ENCODE measurements at places on chromosomes 2 and 18.

DNA sequence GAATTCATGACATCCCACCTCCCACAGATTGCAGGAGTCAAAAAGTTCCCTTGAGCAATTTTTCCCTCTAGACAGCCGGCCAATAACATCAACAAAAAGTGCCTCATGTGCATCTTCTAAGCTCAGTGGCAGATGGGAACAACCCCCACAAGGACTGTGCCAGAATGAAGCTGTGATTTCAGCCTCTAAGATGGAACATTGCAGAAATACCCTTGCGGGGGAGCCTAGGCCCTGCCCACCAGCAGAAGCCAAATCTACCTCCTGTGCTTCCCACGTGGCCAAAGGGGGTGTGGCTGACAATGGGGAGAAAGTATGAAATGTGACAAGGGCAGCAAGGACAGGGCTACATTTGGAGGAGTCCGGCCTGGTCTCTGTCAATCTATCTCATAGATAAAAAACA lies 482.3 kb downstream of the TGIF1 start:
- DNase-seq = no peak

DNA sequence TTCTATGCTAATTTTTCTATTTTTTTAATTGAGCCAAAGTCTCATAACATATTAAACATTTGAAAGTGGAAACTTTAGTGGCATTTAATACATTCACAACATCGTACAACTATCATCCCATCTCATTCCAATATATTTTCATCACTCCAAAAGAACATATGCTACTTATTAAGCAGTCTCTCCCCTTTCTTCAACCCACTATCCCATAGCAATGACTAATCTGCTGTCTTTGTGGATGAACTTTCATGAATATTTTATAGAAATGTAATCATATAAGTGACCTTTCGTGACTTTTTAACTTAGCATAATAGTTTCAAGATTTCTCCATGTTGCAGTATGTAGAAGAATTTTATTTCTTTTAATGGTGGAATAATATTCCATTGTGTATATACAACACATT lies 90.3 kb downstream of the CCDC178 start:
- DNase-seq = no peak

GRCh38 chr2:366706-367105 lies 78.8 kb upstream of the ALKAL2 start:
- no peak for DNase-seq

DNA sequence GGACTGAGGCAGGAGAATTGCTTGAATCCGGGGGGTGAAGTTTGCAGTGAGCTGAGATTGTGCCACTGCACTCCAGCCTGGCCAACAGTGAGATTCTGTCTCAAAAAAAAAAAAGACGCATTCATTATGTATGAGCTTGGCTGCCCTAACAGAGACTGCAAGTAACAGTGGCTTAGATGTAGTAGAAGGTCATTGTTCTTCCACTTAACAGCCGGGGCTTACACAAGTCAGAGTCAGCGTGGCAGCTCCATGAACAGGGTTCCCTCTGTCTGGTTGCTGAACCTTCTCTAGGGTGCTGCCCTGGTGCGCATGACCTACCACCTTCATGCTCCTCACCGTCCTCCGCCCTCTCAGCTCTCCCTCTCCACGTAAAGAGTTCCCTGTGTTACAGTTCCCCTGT lies 49.1 kb upstream of the IGFBP2 start:
- no peak for DNase-seq

- DNase-seq = no peak
Observed at GRCh38 chr2:148501545-148501944, 143.0 kb upstream of the EPC2 start.

- DNase-seq = no peak
Observed at GRCh38 chr2:71795486-71795885, 342.1 kb downstream of the DYSF start.

- no peak for DNase-seq
Observed at GRCh38 chr2:238865744-238866355, 18.0 kb downstream of the TWIST2 start.

DNA sequence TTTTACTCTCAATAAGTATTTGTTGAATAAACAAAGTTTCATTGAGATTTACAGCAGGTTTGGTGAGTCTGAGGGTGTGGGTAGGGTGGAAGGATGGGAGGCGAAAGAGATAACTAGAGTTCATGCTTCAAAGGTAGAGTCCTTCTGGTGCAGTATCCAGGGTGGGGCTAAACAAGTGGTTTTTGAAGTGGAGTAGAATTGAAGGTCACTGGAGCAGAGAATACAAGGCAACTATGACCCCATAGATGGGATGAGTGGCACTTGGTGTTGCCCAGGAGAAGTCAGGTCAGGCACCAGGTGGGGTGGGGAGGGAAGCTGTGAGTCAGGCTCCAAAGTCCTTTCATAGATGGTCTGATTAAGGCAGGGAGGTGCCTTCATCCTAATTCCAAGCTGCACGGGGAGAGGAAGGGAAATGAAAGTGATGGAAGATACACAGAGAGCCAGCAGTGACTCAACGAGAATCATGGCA lies 6.6 kb upstream of the CAB39 start:
- DNase-seq = no peak

DNA sequence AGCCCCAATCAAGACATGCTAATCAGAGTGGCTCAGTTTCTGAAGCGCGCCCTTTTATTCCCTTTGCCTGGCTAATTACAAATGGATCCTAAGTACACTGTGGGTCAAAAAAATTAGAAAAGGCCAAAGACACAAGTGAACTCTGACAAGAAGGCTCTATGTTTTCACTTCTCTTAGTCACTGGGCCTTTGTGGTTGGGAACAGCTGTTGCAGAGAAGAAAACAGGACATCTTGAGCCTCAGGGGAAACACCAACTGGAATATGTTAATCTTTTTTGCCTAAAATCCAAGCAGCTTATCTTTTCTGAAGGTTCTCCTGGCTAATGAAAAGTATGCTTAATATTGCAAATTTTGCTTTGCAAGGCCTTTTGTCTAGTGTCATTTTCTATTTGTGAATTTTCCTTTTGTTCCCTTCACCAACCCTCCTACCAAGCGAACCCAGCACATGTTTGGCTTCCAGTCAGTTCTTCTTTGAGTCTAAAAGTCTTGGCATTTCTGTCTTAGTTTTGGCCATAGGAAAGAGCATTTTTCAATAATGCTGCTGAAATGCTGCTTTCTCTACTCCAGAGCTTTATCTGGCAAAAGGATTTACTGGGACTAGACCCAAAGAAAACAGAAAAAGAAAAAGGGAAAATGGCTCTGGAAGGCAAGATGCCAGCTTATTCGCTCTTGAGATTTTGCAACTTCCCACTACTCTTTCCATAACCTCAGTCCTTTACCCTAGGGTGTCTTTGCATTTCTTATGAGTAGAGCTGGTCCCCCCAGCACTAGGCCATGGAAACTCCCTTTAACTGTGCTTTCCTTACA lies 440.2 kb upstream of the ST6GAL2 start:
- no peak for DNase-seq

GRCh38 chr2:54685263-54685775 lies 38.1 kb upstream of the EML6 start:
- no peak for DNase-seq

- no peak for DNase-seq
Observed at GRCh38 chr18:43776997-43777396, 499.7 kb upstream of the SYT4 start.

- no peak for DNase-seq
Observed at GRCh38 chr2:199591826-199592225, 134.1 kb upstream of the SATB2 start.

- no peak for DNase-seq
Observed at GRCh38 chr18:34543356-34543755, 166.7 kb upstream of the DTNA start.

GRCh38 chr2:20012282-20013125 lies at the start of gene MATN3:
TSS of gene MATN3 (minus strand) at chr2:20012668. CDS start at chr2:20012631, 37 bp downstream.
- DNase-seq = peak; percentile 5

GRCh38 chr18:63317982-63318888 lies 1.3 kb downstream of the BCL2 start:
- DNase-seq = peak; percentile 74

DNA sequence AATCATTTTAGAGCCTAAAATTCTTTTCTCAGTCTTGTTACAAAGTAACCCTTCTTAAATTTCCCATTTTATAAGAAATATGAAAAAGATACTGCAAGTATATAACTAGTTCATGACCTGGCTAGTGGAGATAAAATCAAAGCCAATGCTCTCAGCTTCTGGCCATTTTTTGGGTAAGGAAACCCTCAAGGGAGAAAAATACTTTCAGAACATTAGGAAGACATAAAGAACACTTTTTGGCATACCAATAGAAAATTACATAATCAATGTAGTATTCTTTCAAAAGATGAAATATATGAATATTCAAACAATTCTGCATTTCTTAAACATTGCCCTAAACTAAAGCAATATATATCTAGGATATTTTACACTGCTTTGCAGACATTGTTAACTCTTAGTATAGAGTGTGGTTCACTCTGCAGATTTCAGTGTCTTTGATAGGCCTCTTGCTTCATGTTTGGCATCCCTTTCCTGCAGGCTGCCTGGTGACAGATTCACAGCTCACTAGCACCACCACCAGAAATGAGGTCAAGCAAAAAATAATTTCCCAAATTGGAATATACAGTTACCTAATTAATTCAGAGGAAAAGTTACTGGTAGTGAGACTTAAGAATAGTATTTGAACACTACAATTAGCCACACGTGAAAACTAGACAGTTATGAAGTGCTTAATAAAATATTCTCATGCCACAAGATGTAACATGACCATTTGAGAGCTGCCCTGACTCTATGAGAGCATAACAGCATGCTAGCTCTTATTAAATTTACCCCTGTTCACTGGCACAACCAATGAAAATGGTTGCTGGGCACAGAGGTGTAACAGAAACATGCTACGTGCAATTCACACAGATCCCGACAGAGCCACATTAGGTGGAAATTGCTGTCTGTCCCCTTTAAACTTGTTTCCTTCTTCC lies 36.0 kb downstream of the PAIP2B start:
- no peak for DNase-seq

DNA sequence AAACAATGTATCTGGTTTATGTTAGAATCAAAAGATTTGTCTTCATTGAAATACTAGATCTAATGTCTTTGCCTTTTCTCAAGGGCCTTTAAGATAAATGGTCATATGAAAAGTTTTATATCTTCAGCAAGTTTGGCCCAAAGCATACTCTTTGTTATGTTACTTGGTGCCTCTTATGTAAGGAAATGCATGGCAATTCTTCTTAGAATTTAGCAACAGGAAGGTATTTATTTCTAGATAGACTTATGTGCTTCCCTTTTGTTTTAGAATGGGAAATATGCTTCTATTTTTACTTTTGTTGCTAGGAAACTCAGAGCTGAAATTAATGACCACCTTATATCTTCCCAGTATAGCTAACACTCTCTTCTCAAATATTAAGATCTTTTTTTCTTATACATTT lies 117.4 kb upstream of the DLX2 start:
- no peak for DNase-seq

GRCh38 chr18:64270121-64270520 lies 121.2 kb upstream of the LINC00305 start:
- DNase-seq = no peak

- no peak for DNase-seq
Observed at GRCh38 chr18:33960417-33960816, 264.3 kb downstream of the NOL4 start.

GRCh38 chr18:30683836-30684235 lies 358.7 kb downstream of the DSC3 start:
- DNase-seq = no peak

DNA sequence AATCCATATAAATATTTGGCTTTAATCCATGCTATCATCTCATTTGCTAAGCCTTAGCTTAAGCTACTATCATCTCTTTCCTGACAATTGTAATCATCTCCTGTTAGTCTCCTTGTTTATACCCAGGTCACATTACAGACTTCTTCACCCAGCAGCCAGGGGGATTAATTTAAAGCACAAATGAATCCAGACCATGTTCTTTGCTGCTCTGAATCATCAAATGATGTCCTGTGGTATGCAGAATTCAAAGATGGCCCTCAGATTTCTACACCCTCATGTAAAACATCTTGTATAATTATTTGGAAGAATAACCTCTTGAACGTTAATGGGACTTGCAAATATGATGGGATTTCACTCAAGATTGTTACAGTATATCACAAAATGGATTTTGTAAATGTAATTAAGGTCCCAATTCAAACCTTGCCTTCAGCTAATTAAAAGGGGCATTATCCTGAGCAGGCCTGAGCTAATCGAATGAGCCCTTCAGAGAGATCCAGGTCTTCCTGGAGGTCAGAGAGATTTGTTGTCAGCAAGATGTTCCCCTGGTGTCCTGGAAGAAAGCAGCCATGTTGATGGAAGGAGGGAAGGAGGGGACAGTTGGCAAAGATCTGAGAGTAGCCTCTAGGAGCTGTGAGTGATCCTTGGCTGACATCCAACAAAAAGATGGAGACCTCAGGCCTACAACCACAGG lies 241.1 kb upstream of the MMADHC start:
- DNase-seq = no peak

GRCh38 chr2:95034221-95034620 lies 8.7 kb downstream of the MAL start:
- DNase-seq = no peak

DNA sequence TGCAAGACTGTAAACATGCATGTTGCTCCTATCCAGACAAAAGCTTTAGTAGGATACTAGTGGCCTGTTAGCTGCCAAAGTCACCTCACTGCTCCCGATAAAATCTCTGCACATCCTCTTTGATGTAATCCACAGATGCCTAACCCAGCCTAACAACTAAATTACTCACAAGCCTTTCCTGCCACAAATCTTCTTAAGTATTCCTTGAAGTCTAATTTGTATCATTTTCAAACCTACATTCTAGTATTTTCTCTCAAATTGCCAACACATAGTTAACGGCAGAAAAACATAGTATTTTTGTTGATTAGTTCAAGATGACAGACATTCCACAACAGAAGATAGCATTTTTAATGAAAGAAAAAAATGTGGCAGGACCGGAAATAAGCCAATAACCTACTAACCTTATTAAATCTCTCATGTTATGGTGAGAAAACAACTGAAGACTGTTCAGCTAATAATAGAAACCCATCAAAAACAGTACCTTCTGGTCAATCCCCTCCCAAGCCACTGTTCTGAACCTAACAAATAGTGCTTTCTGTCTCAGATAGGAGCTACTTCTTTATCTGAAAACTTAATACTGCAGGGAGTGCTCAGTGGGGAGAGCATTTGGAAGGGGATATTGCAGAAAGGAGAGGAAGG lies at the start of gene MPP4:
MPP4 (minus strand) TSS at position 57 of the 639 bp plus-strand sequence. CDS start 4,690 bp downstream, outside the sequence.
- peak; percentile 20 for DNase-seq

DNA sequence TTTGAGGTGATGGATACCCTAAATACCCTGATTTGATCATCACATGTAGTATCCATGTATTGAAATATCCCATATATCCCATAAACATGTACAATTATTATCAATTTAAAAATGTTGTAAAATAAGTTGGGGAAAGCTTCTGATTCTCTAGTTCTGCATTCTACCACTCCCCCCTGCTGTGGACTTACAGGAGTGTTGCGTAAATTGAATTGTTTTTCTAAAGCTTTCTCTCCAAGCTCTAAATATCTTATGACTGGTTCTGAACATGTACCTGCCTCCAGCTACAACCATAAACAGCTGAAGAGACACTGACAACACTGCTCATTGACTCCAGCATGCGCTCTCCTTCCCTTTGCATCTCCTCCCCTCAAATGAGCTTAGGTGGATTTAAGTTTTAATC lies 145.2 kb downstream of the MGAT5 start:
- no peak for DNase-seq

GRCh38 chr2:30425326-30425725 lies 21.7 kb upstream of the LCLAT1 start:
- DNase-seq = peak; percentile 26

- DNase-seq = no peak
Observed at GRCh38 chr18:30457156-30457555, 585.4 kb downstream of the DSC3 start.

GRCh38 chr2:222433332-222434173 lies 9.2 kb downstream of the SGPP2 start:
- DNase-seq = no peak
